ENCODE measurements at places on chromosomes 12 and 14.

DNA sequence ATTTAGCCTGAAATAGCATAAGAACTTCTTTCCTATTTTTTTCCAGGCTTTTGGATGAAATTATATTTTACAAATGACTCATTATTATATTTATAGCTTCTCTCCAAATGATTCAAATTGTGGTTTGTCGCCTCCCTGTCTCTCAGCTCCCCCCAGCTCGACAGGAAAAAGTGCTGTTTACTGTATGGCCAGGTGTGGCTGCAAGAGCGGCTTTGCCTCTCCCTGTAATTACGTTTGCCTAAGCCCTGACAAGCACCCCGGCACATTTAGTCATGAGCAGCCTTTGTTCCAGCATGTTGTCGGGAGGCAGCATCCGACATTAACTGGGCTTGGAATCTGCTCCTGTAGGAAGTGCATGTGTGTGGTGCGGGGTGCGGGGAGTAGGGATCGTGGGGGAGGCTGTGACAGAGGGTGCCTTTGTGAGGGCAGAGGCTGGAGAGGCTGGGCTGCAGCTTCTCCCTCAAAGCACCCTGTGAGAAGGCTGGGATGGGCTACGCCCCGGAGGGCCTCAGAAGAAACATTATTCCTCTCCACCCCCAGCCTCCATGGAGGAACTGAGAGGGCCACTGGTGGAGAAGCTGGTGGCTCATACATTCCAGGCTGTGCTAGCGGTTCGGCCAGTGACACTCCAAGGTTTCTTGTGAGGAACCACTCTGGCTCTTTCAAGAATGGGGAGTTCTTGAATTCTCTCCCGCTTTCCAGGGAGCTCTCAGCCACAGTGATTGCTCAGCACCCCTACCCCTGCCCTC is 42.1 kb upstream of the CTDSP2 start:
- no peak for DNase-seq

DNA sequence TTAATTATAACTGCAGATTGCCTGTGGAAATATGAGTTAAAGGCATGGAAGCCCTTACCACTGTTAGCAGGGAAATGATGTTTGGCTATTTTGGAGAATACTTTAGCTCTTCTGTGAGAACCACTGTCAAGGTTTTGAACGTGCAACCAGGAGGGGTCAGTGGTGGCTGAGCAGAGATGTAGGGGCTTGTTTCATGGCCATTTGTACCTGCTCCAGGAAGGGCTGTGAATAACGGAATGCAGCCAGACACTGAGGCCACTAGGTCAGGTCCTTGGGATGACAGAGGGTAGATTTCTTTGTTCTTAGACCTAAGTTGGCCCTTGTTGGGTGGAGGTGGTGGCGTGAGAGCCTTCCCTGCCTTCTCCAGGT is 8.3 kb downstream of the TRAF3 start:
- DNase-seq: no peak

DNA sequence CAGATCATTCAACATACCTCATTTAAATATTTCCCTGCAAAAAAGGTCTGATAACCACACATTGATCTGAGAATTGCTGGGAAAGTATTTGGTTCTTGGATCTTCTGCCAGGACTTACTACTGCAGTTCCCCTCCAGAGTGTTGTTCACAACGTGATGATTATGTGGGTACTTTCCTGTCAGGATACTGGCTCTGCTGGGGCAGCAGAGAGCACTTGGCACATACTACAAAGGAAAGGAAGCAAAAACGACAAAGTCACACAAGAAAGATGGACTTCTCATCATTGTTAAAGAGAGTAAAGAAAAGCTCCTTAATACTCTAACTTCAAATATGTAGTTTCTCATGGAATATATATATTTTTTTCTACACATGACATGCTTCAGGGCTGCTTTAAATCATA is 11.5 kb downstream of the GNS start:
- DNase-seq: no peak

GRCh38 chr12:1410794-1411193 is 183.6 kb downstream of the FBXL14 start:
- no peak for DNase-seq

GRCh38 chr12:54603872-54604271 is 15.4 kb upstream of the PPP1R1A start:
- no peak for DNase-seq

GRCh38 chr14:68637106-68638021 is 155.5 kb downstream of the ZFP36L1 start:
- peak; percentile 53 for DNase-seq

DNA sequence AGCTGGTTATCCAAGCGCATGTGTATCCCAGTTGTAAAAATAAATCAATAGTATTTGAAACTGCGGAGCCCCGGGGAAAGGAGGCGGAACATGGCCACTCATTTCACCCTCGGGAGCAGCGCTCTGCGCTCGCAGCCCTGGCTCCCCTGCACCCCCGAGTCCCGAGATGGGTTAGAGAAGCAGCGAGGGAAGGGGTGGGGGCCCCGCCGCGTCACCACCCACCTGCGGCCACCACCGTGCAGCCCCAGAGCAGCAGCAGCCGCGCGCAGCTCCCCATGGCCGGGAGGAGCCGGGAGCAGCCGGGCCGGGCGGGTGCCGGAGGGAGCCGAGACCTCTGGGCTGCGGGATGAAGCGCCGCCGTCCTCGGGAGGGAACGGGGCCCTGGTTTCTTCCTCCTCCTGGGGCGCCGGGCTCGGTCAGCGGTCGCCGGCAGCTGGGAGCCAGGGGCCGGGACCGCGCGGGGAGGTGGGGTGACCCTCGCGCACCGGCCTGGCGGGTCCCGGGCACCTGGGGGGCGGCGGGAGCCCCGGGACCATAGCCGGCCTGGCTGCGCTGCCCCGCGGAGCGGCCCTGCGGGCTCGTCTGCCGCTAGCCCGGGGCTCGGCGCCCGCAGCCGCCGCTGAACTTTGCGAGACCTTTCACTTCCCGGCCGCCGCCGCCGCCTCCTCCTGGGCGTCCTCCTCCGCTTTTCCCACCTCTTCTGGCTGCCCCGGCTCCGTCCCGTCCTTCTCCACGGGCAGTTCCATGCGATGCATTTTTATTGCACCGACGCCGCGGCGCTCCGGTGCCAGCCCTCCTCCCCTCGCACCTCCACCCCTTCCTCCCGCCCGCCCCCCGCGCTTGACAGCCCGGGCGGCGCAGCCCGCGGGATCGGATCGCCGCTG is at the start of gene NTN4:
TSS of gene NTN4 (minus strand) at position 732 of the 884 bp plus-strand sequence. CDS start at position 277, 455 bp downstream.
- DNase-seq: no peak

- DNase-seq: no peak
Observed at GRCh38 chr12:106978035-106978800, 8.7 kb downstream of the MTERF2 start.

- DNase-seq: no peak
Observed at GRCh38 chr12:113844495-113845210, 121.5 kb downstream of the RBM19 start.

GRCh38 chr14:61355892-61356325 is 34.5 kb downstream of the PRKCH start:
- DNase-seq: no peak

DNA sequence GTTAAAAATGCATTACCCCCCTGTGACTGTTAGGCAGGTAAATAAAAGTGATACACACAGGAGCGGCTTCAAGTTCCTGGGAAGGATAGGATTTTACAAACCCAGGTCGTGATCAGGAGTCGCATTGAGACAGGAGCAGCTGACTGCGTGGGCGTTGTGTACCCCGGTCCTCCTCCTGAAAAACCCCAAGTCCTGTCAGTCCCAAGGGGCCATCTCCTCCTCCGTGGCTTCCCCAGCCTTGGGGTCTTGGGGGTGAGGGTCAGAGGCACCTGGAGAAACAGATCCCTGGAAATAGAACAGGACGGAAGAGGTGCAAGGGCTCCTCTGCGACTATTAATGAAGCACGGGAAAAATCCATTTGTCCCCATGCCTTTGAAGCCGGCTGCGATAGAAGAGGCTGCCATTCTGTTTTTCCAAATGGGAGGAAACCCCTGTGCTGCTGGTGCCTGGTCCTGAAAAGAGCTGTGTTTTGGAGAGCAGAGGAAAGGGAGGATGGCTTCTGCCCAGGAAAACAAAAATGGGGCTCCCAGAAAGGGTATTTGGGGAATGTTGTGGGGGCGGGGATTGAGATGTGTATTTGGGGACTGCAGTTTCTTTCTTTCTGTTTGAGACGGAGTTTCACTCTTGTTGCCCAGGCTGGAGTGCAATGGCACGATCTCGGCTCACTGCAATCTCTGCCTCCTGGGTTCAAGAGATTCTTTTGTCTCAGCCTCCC is 143.1 kb downstream of the ZNF664 start:
- no peak for DNase-seq

DNA sequence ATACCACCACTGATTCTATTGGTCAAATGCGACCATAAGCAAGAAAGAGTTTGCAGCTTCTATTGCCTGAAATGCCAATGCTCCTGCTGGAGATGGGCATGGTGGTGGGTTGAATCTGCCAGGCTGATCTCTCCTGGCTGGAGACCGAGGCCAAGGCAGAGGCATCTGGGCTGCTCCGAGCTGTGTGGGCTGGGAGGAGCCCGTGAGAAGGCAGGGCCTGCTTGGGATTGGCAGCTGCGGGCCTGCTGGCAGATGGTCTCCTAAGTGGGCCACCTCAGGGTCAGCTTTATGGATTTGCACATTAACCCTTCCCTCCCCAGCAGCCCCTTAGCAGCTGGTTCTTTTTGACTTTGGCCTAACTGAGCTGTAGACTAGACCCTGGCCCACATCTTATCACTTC is 25.4 kb downstream of the SRRM4 start:
- no peak for DNase-seq

GRCh38 chr14:22088614-22089342 is 415.2 kb upstream of the OR4E1 start:
- no peak for DNase-seq

GRCh38 chr14:90599748-90600507 is 203.1 kb downstream of the CALM1 start:
- DNase-seq: no peak

- DNase-seq: no peak
Observed at GRCh38 chr14:65006261-65006721, 19.6 kb downstream of the FNTB start.
